Activated CD4-positive, alpha-beta T cell treated with anti-CD3 and anti-CD28 coated beads for 4 hours (primary cell): ENCODE measurements at places on chromosomes 7 and 10.

DNA sequence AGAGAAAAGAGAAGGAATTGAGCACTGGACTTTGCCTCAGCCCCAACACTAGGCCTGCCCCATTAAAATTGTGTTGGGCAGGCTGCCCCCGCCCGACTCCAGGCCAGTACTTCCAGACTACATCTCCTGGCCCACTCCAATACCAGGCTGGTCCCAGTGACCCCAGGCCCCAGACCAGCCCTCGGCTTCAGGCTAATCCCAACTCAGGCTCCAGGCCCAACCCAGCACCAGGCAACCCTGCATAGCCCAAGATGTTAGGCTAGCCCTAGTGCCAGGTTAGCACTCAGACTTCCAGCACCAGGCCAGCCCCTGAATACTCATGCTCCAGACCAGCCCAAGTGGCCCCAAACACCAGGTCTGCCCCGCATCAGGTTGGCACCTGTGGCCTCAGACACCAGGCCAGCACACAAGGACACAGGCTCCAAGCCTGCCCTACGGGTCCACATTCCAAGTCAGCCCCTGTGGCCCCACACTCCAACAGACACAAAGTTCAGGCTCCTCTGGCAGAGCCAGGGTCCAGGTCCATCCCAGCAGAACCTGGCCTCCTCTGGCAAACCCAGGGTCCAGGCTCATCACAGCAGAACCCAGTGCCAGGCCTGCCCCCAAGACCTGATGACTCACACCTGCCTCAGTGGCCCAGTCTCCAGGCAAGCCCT, 20.3 kb downstream of the COG5 start:
- no peak for DNase-seq

DNA sequence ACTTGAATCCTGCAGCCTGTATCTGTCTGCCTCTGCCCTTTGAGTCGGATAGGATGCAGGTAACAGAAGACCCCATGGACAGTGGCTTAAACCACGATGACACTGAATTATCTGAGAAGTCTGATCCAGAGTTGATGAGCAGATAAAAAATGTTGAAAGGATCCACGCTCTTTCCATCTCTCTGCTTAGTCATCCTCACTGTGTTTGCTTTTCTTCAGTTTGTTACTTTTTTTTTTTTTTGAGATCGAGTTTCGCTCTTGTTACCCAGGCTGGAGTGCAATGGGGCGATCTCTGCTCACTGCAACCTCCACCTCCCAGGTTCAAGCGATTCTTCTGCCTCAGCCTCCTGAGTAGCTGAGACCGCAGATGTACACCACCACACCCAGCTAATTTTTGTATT, 36.9 kb upstream of the GOLGA7B start:
- no peak for DNase-seq

GRCh38 chr10:91907033-91907594, 2.2 kb downstream of the FGFBP3 start:
- DNase-seq, result no peak

GRCh38 chr10:122504610-122504950, 43.2 kb downstream of the HTRA1 start:
- DNase-seq, result no peak

DNA sequence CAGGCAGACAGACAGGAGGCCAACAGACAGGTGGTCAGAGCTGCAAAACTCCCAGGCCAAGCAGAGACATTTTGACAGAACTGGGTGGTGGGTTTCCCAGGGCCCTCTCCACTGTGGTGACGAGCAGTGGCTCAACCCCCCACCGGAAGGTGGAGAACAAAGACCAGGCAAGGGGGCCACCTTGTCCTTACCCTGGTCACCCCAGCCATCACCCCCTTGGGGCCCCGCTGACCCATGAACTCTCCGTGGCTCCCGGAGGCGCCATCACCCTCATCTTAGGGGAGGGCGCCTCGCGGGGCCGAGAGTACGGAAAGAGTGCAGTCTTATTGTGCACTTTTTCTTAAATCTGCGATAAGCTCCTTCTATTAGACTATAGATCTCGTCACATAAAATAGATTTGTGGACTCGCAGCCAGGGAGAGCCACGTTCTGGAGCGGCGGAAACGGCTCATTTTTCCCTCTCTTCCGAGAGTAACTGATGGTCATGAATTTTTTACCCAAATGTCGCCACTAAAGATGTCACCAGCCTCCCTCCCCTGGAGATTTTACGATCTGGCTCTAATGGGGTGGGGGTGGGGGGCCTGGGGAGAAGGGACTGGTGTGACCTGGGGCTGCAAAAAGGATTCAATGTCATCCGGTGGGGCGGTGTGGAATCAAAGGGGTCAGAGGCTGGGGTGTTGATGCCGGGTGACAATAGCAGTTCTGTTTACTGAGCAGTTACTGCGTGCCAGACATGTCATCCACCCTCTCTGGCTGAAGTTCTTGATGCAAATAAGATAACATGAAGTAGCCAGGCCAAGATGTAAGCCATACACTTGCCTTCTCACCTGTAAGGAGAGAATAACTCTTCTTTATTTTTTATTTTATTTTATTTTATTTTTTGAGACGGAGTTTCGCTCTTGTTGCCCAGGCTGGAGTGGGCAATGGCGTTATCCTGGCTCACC, 71.1 kb upstream of the MYL10 start:
- no peak for DNase-seq

GRCh38 chr7:71750290-71750689, 618.3 kb downstream of the GALNT17 start:
- DNase-seq, result no peak

DNA sequence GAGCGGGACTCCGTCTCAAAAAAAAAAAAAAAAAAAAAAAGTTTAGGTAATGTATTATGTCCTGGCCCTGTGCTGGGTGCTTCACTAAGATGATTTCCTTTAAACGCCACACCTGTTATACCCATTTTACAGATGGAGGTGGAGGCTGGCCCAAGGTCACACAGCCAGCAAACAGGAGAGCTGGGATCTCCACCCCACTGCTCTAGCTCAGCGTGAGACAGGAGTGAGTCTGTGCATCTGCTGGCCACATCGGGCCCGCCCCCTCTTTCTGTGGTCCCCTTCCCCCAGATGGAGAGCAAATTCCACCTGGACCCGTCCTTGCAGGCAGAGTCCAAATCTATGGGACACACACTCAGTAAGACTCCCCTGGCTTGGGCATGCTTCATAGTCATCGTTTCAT, 51.0 kb downstream of the LHPP start:
- DNase-seq, result no peak

GRCh38 chr10:12703126-12703525, 298.4 kb downstream of the CCDC3 start:
- DNase-seq, result no peak

DNA sequence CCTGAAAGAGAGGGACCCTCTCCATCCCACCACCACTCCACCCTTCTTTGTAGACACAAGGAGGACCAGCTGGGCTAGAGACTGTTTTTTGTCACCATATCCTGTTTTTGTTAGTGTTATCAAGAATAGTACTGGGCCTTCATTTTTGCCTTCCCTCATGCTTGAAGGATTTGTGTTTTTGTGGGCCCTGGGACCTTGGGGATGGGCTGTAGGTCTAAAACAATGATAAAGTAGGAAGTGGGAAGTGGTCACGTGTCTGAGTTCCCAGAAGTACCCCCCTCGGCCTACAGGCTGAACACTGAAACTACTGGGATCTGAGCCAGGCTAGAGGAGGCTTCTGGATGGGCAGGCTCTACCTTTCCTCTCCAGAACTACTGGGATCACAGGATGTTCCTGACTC, 8.9 kb downstream of the AGFG2 start:
- no peak for DNase-seq

GRCh38 chr10:125343118-125343925, 183.0 kb upstream of the CTBP2 start:
- no peak for DNase-seq
